ENCODE measurements at places on chromosomes 3 and 15. TPM values are rescaled to one million over a fixed set of nuclear protein-coding genes. Genes with fewer than 3 reads are reported as not detected.

DNA sequence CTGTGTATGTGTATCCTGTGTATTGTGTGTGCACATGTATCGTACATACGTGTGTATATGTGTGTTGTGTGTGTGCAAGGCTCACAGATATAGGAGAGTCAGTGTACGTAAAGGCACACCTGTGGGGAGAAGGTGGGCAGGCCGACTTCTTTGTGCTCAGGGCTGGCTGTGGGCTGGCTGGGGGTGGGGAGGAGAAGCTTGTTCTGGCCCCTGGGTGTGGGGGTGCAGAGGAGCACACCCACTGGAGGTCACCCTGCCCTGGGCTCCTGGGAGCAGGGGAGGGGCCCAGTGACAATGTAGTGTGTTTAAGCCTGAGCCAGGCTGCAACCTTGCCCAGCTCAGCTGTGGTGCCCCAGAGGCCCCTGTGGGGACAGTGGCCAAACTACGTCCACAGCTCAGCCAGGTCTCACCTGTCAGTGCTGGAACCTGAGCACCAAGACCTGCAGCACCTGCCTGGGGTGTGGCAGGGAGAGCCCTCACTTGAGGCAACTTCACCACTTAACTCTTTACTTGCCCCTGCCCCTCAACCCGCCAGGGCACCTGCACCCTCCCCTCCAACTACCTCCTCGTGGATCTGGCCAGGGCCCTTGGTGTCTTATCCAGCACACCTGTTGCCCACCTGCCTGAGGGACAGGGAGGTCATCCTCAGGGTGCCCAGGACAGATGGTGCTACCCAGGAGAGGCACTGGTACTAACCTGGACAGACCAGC is 2.6 kb upstream of the HHATL start:
- H3K4me3 ChIP-seq: no peak overlapping the region
- peaks cover 5% of the 10 kb centered on the region for H3K27me3 ChIP-seq
- no peaks in the 10 kb centered on the region for H3K4me1 ChIP-seq
- H3K36me3 ChIP-seq: no peaks in the 10 kb centered on the region

DNA sequence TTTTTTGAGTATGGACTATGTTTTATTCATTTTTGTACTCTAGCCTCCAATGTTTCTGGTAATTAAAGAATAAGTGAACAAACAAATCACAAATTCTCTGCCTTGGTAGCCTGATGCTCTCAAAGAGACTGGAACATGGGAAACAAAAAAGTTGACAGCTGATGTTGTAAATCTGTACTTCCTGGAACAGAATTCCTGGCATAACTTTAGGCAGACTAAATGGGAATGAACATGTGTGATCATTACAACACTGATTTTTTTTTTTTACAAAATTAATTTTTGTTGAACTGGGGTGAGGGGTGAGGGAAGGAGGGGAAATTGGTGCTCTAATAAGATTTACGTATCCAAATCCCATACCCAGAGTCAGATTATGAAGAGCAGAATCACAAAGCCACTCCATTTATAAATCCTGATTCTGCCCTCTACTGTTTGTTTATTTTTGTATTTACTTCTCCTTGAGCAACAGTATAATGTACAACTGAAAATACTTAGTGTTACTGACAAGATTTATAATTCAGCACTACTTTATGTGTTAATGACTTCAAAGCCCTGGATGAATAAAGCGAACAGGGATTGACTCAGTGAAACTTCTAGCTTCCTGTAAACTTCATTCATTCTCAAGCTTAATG is 165.0 kb downstream of the FRMD5 start:
- H3K36me3 ChIP-seq: no peaks in the 10 kb centered on the region
- no peak overlapping the region for H3K4me3 ChIP-seq
- peaks cover 6% of the 10 kb centered on the region for H3K4me1 ChIP-seq
- H3K27ac ChIP-seq: peak overlapping the region; percentile 14
- no peak for DNase-seq

DNA sequence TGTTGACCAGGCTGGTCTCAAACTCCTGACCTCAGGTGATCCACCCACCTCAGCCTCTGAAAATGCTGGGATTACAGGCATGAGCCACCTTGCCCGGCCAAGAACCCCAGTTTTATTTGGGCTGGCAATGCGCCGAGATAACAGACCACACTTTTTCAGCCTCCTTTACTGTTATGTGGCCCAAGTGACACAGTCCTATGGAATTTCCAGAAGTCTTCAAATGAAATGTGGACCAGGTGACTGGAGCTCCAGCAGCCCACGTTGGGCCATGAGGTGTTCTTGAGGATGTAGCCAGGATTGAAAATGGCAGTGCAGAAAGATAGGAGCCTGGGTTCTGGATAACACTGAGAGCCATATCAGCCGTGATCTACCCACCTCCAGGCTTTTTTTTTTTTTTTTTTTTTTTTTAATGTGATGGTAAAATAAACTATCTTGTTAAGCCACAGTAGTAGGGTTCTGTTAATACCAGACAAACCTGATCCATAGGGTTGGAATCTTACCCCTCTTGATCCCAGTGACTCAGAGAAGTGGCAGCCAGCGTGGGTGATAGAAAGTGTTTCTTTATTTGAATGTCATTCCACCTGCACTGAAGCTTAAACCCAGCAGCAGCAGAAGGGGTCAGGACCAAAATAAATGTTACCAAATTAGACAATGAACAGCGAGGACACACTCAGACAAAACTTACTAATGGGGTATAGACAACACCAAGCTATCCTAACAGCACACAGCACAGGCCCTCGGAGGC is 55.6 kb downstream of the LHFPL4 start:
- no peak for DNase-seq
- no peak overlapping the region for H3K27ac ChIP-seq
- no peak overlapping the region for H3K4me3 ChIP-seq

DNA sequence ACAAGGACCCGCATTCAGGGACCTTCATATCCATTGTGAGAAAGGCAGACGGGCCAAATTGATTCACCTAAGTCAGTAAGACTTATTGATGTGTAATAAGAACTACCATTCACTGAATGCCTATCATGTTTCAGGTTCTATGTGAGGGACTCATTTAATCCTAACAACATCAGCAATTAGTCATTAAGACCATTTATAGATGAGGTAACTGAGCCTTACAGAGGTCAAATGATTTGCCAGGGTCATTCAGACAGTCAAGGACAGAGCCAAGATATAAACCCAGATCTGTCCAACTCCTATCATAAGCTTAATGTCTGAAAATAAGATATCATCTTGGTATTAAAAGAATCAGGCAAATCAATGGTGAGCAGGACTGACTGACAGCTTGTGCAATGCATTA is 453.8 kb downstream of the MAGI1 start:
- no peak overlapping the region for H3K27ac ChIP-seq
- H3K4me3 ChIP-seq: no peak overlapping the region
- H3K27me3 ChIP-seq: no peaks in the 10 kb centered on the region
- DNase-seq: no peak
- H3K36me3 ChIP-seq: peaks cover 2% of the 10 kb centered on the region

GRCh38 chr15:87816016-87816415 is 440.5 kb downstream of the NTRK3 start:
- no peak overlapping the region for H3K27ac ChIP-seq
- H3K4me3 ChIP-seq: no peak overlapping the region

DNA sequence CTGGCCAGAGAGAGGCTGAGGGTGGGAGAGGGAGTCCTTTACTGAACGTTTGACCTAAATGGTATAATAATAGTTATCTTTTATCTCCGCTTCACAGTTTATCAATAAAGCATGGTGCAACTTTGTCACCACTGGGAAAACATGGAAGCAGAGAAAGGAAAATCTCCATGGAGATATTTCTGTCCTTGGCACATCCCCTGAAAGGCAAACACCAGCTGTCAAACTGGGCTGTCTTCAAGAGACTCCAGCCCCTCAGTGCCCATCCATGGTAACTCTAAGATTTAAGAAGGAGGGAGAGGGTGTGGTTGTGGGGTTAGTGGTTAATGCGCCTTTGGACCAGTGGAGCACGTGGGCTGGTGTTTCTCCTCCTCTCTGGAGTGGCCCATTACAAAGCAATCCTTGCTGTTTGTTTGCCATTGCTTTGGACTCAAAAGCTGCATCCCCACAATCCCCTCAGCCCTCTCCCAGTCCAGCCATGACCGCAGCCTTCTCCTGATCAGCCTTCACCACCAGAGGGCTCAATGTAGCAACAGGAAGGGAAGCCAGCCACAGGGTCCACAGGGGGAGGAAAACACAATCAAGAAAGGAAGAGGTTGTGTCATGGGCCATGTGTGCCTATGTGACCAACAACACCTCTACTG is 38.2 kb upstream of the FAM174B start:
- H3K27me3 ChIP-seq: no peaks in the 10 kb centered on the region
- H3K36me3 ChIP-seq: peaks cover 10% of the 10 kb centered on the region
- no peaks in the 10 kb centered on the region for H3K4me1 ChIP-seq
- no peak overlapping the region for H3K4me3 ChIP-seq
- no peak overlapping the region for H3K27ac ChIP-seq
- DNase-seq: no peak

GRCh38 chr3:115040673-115041286 is 106.3 kb downstream of the ZBTB20 start:
- H3K36me3 ChIP-seq: peaks cover 1% of the 10 kb centered on the region
- DNase-seq: no peak
- H3K4me3 ChIP-seq: no peak overlapping the region
- no peaks in the 10 kb centered on the region for H3K27me3 ChIP-seq

The TRIM71 gene
- 61.3 TPM for total RNA-seq

The NMNAT3 gene
- 3.5 TPM for total RNA-seq

Measured in progenitor cell of endocrine pancreas (in vitro differentiated cells).